ENCODE measurements at places on chromosomes 7 and 10. TPM values are rescaled to one million over a fixed set of nuclear protein-coding genes. Genes with fewer than 3 reads are reported as not detected.

Gene SPDYE11
- total RNA-seq: not detected

Gene HTR5A
- not detected for total RNA-seq

Gene SLC18A2
- 1.1 TPM for total RNA-seq

Gene TIMM23B
- 10.5 TPM for total RNA-seq

Gene SRPK2
- total RNA-seq: 19.9 TPM

Gene SEC61A2
- 13.6 TPM for total RNA-seq

Gene TMEM184A
- total RNA-seq: 4.4 TPM

Gene PHKG1
- not detected for total RNA-seq

Gene ARHGEF35
- total RNA-seq: 1.5 TPM

Gene ANXA7
- 101 TPM for total RNA-seq

Gene CTAGE8
- total RNA-seq: 1.6 TPM

Gene NME8
- total RNA-seq: not detected

Gene SPAM1
- total RNA-seq: not detected

Gene DOCK1
- total RNA-seq: 38.3 TPM

Gene MPP7
- 2.8 TPM for total RNA-seq

Gene DMBT1
- total RNA-seq: under 0.01 TPM

Gene SLC26A5
- total RNA-seq: not detected

Gene NPC1L1
- 0.33 TPM for total RNA-seq

Gene SORBS1
- 2.8 TPM for total RNA-seq

Gene SFRP5
- 3.0 TPM for total RNA-seq

Gene FGFR2
- total RNA-seq: 0.16 TPM

Gene AGAP5
- total RNA-seq: 2.4 TPM

Gene VWA2
- not detected for total RNA-seq

Gene EXOSC1
- 35.7 TPM for total RNA-seq

Gene ARL4A
- total RNA-seq: 15.2 TPM

Gene SLC29A3
- total RNA-seq: 1.6 TPM

Gene HILPDA
- 20.0 TPM for total RNA-seq

Gene PNLIPRP1
- total RNA-seq: not detected

Gene ARHGEF5
- 25.6 TPM for total RNA-seq

Gene NPFFR1
- total RNA-seq: under 0.01 TPM

Gene FAM25G
- not detected for total RNA-seq

Gene EVX1
- total RNA-seq: not detected

Gene IGF2BP3
- total RNA-seq: 39.0 TPM

Gene ASAH2B
- total RNA-seq: 3.7 TPM

Gene CPA2
- not detected for total RNA-seq

Gene IFIT1B
- not detected for total RNA-seq

Gene ZCCHC24
- 10.3 TPM for total RNA-seq

Gene ZNF467
- 12.8 TPM for total RNA-seq

Gene GSAP
- 0.98 TPM for total RNA-seq

Gene VIPR2
- total RNA-seq: not detected

Gene OR2A7
- total RNA-seq: 1.1 TPM

Gene RET
- total RNA-seq: 0.65 TPM

Gene BMPER
- 2.6 TPM for total RNA-seq

Gene CACNA2D1
- 3.9 TPM for total RNA-seq

Gene IDI1
- total RNA-seq: 43.7 TPM

Gene POU6F2
- total RNA-seq: not detected

Gene STK17A
- 27.7 TPM for total RNA-seq

Gene KIF11
- total RNA-seq: 2.2 TPM

Gene PSAP
- total RNA-seq: 1,582 TPM

Gene AZGP1
- total RNA-seq: not detected

All from mesangial cell (primary cell).